Hypothalamus (tissue), 51 donors: ENCODE measurements at places on chromosomes 16 and 17.

DNA sequence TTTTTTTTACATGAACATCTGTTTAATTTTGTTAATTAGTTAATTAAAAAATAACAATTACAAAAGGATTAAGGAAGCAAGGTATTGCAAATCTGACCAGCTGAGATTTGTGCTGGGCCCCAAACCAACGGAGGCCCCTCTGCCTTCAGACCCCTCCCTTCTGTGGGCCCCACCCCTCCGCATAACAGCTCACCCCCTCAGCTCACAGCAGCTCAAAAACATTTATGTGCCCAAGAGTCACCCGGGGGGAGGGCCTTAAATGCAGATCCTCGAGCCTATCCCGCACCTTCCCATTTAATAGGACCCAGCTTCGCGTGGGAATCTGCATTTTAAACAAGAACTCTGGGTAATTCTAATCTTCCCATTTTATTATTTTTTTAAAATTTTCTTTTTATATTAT is 75.0 kb downstream of the MGAT5B start:
- no peak for DNase-seq

- DNase-seq, result no peak
Measured at GRCh38 chr16:58021661-58022551, 3.6 kb upstream of the MMP15 start.

GRCh38 chr16:1314399-1315068 is 5.1 kb downstream of the UBE2I start:
- DNase-seq, result no peak

GRCh38 chr16:19583665-19584300 is 28.3 kb downstream of the VPS35L start:
- DNase-seq, result no peak

DNA sequence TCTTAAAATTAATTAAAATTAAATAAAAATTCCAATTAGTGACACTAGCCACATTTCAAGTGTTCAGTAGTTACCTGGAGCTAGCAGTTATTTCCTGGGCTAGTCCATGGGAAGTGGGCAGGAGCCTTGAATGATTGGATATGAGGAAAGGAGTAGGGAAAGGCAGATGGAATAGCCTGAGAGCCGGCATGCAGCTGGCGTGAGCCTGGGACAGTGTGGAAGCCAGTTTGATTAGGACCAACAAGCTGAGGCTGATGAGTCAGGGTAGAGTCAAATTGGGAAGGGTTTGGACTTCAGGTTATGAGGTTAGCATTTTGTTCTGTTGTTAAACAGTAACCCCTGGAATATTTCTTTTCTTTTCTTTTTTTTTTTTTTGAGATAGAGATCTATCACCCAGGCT is 15.3 kb upstream of the GNA13 start:
- DNase-seq, result no peak
